ENCODE measurements at places on chromosomes 1 and 21. TPM values are rescaled to one million over a fixed set of nuclear protein-coding genes. Genes with fewer than 3 reads are reported as not detected.

- H3K36me3 ChIP-seq: no peaks in the 10 kb centered on the region
- no peak for DNase-seq
- no peaks in the 10 kb centered on the region for H3K4me1 ChIP-seq
- no peak overlapping the region for H3K27ac ChIP-seq
- no peak overlapping the region for H3K4me3 ChIP-seq
These were observed 54.9 kb downstream of the KCNK1 start for GRCh38 chr1:233668725-233669294.

DNA sequence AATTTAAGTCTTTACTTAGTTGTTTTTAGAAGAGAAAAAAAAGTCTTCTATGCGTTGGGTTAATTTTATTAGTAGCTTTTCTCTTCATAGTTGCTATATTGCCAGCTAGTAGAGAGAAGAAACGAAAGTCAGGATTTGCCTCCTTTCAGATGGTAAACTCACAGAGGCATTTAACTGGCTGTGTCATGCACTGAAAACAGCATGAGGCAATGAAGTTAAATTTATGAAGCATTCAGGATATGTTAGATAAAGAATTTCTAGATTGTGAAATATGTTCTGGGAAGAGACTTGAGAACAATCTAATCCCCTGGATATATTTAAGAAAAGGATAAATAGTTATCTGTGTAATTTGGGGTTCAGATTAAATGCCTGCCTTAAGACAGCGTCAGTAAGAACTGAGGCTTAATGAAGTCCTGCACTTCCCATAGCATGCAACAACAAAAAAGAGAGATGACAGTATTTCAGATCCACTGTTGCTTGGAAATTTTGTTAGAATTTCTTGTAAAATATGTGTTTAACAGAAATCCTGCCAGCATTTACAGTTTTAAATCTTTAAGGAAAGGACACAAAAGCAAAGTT is 1.7 kb downstream of the ANGPTL1 start:
- no peak for DNase-seq
- H3K36me3 ChIP-seq: no peaks in the 10 kb centered on the region
- no peaks in the 10 kb centered on the region for H3K4me1 ChIP-seq

GRCh38 chr1:184407816-184408510 is 21.1 kb downstream of the C1orf21 start:
- H3K4me1 ChIP-seq: no peaks in the 10 kb centered on the region
- no peaks in the 10 kb centered on the region for H3K27me3 ChIP-seq
- H3K4me3 ChIP-seq: no peak overlapping the region
- DNase-seq: no peak
- H3K36me3 ChIP-seq: no peaks in the 10 kb centered on the region
- H3K27ac ChIP-seq: no peak overlapping the region

GRCh38 chr1:30110846-30111245 is 612.5 kb downstream of the MATN1 start:
- no peaks in the 10 kb centered on the region for H3K36me3 ChIP-seq
- H3K27ac ChIP-seq: no peak overlapping the region
- H3K4me1 ChIP-seq: no peaks in the 10 kb centered on the region
- DNase-seq: no peak
- no peak overlapping the region for H3K4me3 ChIP-seq
- peaks cover 8% of the 10 kb centered on the region for H3K27me3 ChIP-seq

DNA sequence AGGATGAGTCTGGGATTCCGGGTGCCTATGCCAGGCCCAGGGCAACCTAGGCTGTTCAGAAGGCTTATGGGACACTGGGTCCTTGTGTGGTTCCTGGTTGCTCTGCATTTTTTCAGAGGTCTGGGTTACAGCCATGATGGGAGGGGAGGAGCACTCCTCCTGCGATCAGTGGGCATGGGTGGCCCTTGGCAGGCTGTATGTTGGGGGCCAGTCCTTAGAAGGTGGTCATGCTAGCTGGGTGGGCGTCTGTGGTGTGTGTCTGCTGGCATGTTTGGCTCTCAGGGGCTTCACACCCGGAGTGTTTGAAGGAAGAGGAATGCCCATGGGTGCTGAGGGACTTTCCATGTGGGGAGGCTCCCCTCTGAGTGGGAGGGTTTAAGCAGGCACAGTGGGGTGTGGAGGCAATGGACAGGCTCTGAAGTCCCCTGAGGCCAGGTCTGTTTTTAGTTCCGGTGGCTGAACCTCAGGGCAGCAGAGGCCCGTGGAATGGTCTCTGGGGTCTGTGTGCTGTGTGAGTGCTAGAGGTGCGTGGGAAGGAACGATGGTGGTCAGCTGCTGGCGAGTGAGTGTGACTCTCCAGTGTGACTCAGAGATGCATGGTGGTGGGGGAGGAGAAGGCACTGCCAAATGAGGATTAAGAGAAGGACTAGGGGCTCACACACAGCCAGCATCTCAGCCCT is 25.3 kb downstream of the CACNA1E start:
- peaks cover 2% of the 10 kb centered on the region for H3K27me3 ChIP-seq
- DNase-seq: no peak
- H3K4me1 ChIP-seq: no peaks in the 10 kb centered on the region
- H3K36me3 ChIP-seq: no peaks in the 10 kb centered on the region
- H3K4me3 ChIP-seq: no peak overlapping the region

DNA sequence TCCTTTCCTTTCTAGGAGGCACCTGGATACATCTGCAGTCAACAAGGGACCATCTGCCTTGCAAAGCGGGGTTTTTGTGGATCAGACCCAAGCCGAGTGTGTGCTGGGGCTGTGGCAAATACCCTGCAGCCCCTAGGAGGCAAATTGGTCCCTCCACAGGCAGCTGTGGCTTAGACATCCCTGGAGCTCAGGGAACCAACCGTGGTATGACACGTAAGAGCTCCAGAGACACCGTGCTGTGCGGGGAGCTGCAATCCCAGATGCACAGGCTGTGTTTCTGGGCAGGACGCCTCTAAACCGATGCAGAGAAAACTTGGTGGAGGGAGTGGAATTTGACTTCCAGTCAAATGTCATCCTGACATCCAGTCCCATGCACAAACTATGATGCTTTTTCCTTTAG is 141.5 kb downstream of the KAZN start:
- DNase-seq: no peak
- H3K4me1 ChIP-seq: peaks cover 10% of the 10 kb centered on the region
- H3K27ac ChIP-seq: no peak overlapping the region
- H3K36me3 ChIP-seq: no peaks in the 10 kb centered on the region
- H3K27me3 ChIP-seq: peaks cover 4% of the 10 kb centered on the region

DNA sequence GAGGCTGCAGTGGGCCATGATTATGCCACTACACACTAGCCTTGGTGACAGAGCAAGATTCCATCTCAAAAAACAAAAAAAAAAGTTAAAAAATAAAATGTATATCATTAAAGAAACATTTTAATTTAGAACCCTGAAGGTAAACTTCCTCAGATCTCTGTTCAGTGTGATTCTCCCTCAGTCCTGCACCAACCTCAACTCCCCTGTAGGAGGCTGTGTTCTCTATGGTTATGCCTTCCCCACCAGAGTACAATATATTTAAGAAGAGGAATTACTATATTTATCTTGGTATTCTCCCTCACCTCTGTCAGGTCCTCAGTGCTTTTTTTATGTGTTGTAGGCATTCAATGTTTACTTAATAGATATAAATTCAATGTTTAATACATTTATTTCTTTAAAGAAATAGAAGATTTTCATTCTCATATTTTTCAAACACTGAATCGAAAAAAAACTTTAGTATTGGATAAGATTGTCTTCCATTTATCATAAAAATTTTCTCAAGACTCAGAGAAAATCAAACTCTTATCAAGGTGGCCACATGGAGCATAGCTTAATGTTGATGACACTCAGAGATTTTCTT is 4.8 kb upstream of the LRRC8B start:
- no peak overlapping the region for H3K27ac ChIP-seq
- DNase-seq: peak; percentile 19
- no peaks in the 10 kb centered on the region for H3K4me1 ChIP-seq
- H3K27me3 ChIP-seq: no peaks in the 10 kb centered on the region
- no peak overlapping the region for H3K4me3 ChIP-seq
- no peaks in the 10 kb centered on the region for H3K36me3 ChIP-seq

- no peaks in the 10 kb centered on the region for H3K36me3 ChIP-seq
- H3K4me1 ChIP-seq: no peaks in the 10 kb centered on the region
- DNase-seq: no peak
- no peak overlapping the region for H3K4me3 ChIP-seq
- no peaks in the 10 kb centered on the region for H3K27me3 ChIP-seq
These were observed 81.4 kb upstream of the WLS start for GRCh38 chr1:68313735-68314134.

- no peaks in the 10 kb centered on the region for H3K27me3 ChIP-seq
- no peaks in the 10 kb centered on the region for H3K4me1 ChIP-seq
- H3K4me3 ChIP-seq: no peak overlapping the region
- H3K36me3 ChIP-seq: no peaks in the 10 kb centered on the region
- H3K27ac ChIP-seq: no peak overlapping the region
These were observed 14.9 kb downstream of the SLC1A7 start for GRCh38 chr1:53127546-53127945.

- no peak overlapping the region for H3K4me3 ChIP-seq
- no peak overlapping the region for H3K27ac ChIP-seq
- peaks cover 15% of the 10 kb centered on the region for H3K4me1 ChIP-seq
- peak; percentile 29 for DNase-seq
- no peaks in the 10 kb centered on the region for H3K27me3 ChIP-seq
- no peaks in the 10 kb centered on the region for H3K36me3 ChIP-seq
These were observed 28.7 kb downstream of the RSPH1 start for GRCh38 chr21:42467140-42467983.

DNA sequence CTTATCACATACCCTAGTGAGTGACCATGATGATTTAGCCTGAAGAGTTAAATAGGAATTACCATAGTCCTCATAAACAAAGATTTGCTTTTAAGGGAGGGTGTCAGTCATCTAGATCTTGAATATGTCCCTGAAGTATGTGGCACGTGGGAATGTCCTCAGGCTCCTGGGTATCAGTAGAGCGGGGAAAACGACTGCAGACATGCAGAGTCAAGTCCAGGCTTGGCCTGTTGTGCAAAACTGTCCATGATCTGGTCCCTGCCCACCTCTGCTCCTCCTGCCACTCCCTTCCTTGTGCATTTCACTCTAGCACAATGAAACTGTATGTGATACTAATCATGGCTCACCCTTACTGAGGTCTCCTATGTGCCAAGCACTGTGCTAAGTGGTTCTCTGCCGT is 12.9 kb downstream of the MOV10 start:
- no peaks in the 10 kb centered on the region for H3K36me3 ChIP-seq
- no peak overlapping the region for H3K4me3 ChIP-seq
- peak; percentile 75 for DNase-seq
- H3K27me3 ChIP-seq: no peaks in the 10 kb centered on the region
- no peaks in the 10 kb centered on the region for H3K4me1 ChIP-seq

DNA sequence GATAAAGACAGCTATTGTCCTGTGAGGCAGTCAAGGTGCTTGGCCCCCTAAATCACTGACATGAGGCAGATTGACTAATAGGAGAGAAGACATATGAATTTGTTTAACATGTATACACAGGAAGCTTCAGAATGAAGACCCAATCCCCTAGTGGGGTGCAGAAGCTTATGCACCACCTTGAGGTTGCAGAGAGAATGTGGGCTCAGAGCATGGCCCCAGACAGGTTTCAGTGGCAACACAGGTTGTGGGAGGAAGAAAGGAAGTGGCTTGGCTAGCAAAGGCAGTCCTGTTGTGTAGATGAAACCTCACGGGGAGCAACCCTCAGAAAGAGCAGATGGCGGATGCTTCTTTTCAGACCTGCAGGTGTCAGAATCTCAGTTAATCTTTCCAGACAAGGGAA is 37.0 kb upstream of the PARP1 start:
- no peak for DNase-seq
- H3K4me3 ChIP-seq: no peak overlapping the region
- H3K27ac ChIP-seq: no peak overlapping the region

DNA sequence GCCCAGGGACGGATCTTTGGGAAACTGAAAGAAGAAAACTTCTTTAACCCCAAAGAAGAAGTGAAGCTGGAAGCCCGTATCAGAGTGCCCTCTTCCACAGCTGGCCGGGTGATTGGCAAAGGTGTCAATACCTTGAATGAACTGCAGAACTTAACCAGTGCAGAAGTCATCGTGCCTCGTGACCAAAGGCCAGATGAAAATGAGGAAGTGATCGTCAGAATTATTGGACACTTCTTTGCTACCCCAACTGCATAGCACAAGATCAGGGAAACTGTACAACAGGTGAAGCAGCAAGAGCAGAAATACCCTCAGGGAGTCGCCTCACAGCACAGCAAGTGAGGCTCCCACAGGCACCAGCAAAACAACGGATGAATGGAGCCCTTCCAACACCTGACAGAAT is 114.0 kb downstream of the NBPF12 start:
- DNase-seq: no peak
- H3K27ac ChIP-seq: no peak overlapping the region
- no peaks in the 10 kb centered on the region for H3K27me3 ChIP-seq

DNA sequence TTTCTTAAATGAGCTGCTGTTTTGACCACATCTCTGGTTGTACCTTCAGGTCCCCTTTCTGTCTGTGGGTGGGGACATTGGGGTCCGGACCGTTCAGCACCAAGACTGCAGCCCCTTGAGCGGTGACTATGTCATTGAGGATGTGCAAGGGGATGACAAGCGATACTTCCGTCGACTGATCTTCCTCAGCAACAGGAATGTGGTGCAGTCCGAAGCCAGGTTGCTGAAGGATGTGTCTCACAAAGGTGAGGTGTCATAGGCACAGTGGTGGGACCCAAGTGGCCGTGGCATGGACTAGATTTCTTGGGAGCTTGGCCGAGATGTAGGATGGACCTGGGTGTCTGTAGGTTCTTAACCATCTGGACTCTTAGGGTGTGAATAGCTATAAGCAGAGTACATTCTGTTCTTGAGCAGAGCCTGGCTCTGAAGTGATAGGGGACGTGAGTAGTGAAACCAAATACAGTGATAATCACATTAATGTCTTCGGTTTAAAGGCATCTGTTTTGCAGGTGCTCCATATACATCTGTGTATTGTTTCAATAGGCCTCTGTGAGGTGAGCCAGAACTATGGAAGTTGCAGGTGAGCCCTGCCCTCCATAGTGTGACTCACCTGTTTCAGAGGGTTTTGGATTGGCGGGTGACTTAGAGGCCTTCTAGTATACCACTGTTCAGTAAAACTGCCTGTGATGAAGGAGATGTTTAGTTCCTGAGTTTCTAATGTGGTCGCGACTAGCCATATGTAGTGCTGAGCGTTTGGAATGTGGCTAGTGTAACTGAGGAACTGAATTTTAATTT is 6.4 kb downstream of the METTL13 start:
- H3K27ac ChIP-seq: no peak overlapping the region
- no peaks in the 10 kb centered on the region for H3K36me3 ChIP-seq
- H3K4me3 ChIP-seq: no peak overlapping the region
- H3K27me3 ChIP-seq: no peaks in the 10 kb centered on the region
- no peak for DNase-seq
- peaks cover 11% of the 10 kb centered on the region for H3K4me1 ChIP-seq

The SLC2A5 gene
- total RNA-seq: 55.0 TPM

The GBP4 gene
- 6.1 TPM for total RNA-seq

The WASF2 gene
- 42.0 TPM for total RNA-seq

The TMCC2 gene
- total RNA-seq: 10.6 TPM

The MYBPH gene
- total RNA-seq: not detected

The LIPI gene
- total RNA-seq: 0.40 TPM

The NBPF4 gene
- total RNA-seq: 1.8 TPM

The MGST3 gene
- 209 TPM for total RNA-seq

The RSPH1 gene
- total RNA-seq: 1.6 TPM

The TSSK3 gene
- 7.0 TPM for total RNA-seq

The MFN2 gene
- total RNA-seq: 92.4 TPM

The CD1C gene
- total RNA-seq: 0.80 TPM
